ENCODE measurements at places on chromosomes 4 and X.

- no peak for DNase-seq
Measured at GRCh38 chrX:41026702-41027078, 58.6 kb upstream of the USP9X start.

GRCh38 chrX:53089925-53090324 lies 4.0 kb upstream of the KANTR start:
- no peak for DNase-seq

GRCh38 chrX:150212672-150213480 lies 150.2 kb upstream of the MAMLD1 start:
- DNase-seq: no peak

GRCh38 chrX:22136711-22137110 lies 104.6 kb downstream of the PHEX start:
- DNase-seq: peak; percentile 10

DNA sequence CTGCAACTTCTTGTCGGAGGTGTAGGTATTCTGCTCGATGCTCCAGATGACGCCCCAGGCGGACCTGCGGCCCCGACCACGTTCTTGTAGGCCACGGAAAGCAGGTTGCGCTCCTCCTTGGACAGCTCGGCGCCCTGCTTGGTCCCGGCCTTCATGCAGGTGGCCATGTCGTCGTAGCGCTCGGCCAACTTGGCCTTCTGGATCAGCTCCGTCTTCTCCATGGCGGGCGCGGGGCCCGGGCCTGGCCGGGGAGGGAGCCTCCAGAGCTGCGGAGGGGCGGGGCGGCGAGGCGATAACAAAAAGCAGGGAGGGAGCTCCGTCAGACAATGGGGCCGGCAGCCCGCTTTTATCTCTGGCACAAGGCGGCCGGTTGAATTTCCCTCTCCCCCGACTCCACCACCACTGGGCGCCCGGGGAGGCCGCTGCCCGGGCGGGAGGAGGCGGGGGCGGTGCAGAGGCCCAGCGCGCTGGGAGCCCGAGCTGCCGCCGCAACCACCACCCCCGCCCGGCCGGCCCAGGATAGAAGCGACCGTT lies 28.3 kb upstream of the DRP2 start:
- no peak for DNase-seq

DNA sequence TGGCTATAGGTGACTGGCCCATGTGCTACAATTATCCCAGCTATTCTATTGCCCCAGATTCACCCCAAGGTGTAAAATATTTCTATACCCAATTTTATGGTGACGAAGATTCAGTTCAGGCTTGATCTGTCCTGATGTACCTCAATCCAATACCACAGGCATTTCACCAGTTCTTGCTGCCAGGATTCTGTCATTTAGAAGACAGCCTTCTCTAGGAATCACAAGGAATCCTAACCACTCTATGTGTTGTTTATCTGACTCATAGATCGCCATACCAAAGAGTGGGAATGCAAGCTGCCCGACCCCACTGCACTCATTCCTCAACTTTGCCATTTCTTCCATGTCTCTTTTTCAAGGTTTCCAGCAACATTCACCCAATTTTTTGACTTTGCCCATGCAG lies 355.0 kb upstream of the EMCN start:
- DNase-seq: peak; percentile 80

DNA sequence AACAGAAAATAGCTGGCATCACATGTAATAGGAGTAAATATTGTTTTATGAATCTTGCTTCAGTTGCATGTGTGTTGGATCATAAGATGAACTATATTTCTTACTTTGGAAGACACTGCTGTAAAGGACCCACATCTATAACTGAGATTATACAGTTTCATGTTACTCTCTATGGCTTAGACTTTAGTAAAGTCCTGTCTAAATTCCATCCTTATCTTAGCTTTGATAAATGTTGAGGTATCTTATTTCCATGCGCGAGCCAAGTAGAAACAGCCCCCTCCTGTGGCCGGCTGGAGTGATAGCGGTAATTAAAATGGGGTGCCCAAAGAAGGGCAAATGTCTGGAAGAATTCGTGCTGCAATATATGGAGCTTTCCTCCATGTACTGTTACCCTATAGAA lies 43.0 kb downstream of the CCDC158 start:
- DNase-seq: peak; percentile 88

- no peak for DNase-seq
Measured at GRCh38 chr4:141314627-141315026, 93.9 kb downstream of the ZNF330 start.
